ENCODE measurements at places on chromosomes 2 and 18.

DNA sequence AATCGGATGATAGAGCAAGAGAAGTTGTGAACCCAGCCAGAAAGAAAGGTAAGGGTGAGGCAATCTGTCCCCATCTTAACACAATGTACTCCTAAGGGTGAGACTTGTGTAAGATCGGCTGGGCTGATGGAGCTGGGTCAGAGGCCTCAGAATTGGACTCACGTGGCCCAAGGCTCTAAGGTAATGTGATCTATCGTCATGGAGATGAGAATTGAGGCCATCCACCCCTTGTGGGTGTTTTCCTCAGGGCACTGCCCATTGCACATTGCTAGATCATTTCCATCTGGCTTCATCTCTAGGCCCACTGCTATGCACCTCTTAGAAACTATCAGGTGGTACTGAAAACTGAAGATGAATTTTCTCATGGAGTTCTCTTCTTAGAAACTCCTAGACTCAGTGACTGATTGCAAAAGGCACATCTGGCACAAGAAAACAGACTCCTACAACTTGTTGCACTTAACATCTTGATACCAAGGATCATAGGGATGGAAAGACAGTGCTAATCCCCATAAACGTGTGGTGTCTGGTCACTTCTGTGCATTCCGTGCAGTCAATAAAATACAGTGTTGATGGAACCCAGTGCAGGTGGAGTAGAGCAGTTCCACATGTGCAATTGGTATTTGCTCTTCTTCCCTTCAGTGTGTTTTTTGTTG lies 228.9 kb upstream of the FOSL2 start:
- no peak for DNase-seq

GRCh38 chr2:45268631-45269030 lies 259.4 kb upstream of the SIX2 start:
- DNase-seq = no peak

GRCh38 chr2:207885010-207885409 lies 115.3 kb upstream of the FZD5 start:
- no peak for DNase-seq

- DNase-seq = no peak
These were observed 50.4 kb downstream of the EML6 start for GRCh38 chr2:54773838-54774237.

GRCh38 chr18:79425569-79425886 lies 29.8 kb downstream of the NFATC1 start:
- no peak for DNase-seq

DNA sequence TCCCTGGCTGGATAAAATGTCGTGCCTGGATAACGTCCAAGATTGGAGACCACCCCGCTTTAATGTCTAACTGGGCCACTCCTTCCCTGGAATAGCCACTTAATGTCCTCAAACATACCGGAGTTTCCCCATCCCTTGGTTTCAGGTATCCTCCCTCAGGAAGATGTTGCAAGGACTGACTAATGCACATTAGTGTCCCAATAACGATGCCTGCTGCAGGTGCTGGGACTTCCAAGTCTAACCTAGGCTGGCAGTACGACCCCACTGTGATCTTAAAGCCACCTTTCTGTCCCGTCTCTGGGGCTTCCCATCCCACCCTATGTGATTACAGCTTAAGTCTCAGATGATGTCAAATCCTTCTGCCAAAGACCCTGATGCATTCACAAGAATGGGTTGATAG lies 1.1 kb upstream of the ATP6V1C2 start:
- DNase-seq = no peak
